ENCODE measurements at places on chromosomes 5 and 9. TPM values are rescaled to one million over a fixed set of nuclear protein-coding genes. Genes with fewer than 3 reads are reported as not detected.

- no peak overlapping the region for H3K4me3 ChIP-seq
- no peak overlapping the region for H3K27ac ChIP-seq
- H3K4me1 ChIP-seq: no peaks in the 10 kb centered on the region
- no peaks in the 10 kb centered on the region for H3K27me3 ChIP-seq
- no peaks in the 10 kb centered on the region for H3K36me3 ChIP-seq
Measured at GRCh38 chr9:115524453-115525059, 406.6 kb upstream of the TNC start.

DNA sequence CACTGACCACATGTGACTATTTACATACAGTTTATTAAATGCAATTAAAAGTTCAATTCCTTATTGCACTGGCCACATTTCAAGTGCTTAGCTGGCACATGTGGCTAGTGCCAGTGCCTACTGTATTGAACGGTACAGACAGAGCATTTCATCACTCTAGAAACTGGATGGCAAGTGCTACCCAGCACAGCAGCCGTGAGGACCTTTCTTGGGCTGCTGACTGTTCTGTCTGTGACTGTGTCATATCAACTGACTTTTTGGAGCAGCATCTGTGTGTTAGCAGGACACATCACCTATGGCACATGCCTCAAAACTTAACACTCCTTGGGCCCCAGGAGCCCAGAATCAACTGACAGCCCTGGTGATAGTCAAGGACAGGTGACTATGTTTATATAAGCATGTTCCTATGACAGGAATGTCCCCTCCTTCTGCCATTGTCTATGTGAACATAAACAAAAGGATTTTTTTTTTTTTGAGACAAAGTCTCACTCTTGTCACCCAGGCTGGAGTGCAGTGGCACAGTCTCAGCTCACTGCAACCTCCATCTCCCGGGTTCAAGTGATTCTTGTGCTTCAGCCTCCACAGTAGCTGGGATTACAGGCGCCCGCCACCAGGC, 8.9 kb downstream of the IRF1 start:
- H3K27ac ChIP-seq: no peak overlapping the region
- H3K27me3 ChIP-seq: no peaks in the 10 kb centered on the region
- no peak for DNase-seq
- no peaks in the 10 kb centered on the region for H3K4me1 ChIP-seq
- H3K4me3 ChIP-seq: no peak overlapping the region

DNA sequence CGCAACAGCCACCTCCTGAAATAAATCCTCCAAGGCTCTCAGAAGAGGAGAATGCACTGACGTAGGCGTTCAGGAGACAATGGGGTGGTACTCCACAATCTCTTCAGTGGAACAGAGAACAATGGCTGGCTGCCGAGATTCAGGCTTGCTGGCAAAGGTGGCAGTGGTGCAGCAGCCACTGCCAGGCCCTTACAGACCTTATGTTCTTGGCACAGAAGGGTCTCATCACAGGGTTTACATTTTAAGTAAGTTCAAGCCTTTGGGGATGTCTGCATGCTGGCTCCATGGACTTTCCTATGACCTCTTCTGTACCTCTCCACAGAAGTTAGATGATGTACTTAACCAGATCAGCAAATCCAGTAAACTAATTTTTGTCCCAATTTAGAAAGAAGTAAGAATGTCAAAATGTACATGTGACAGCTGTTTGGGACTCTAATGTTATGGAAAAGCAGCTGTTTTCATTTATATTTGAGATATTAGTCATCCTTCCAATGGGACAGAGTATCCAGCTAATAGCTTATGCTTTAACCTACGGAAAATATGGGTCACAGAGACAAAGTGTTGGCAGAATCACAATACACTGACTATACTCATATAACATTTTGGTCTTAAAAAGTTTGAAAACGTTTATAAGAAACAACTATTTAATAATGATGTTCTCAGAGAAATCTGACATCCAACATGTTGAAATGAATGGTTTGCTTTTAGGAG, 180.9 kb downstream of the MAPKAP1 start:
- H3K36me3 ChIP-seq: peaks cover 2% of the 10 kb centered on the region
- H3K4me3 ChIP-seq: no peak overlapping the region
- no peak for DNase-seq
- H3K27me3 ChIP-seq: no peaks in the 10 kb centered on the region
- H3K4me1 ChIP-seq: peaks cover 14% of the 10 kb centered on the region

DNA sequence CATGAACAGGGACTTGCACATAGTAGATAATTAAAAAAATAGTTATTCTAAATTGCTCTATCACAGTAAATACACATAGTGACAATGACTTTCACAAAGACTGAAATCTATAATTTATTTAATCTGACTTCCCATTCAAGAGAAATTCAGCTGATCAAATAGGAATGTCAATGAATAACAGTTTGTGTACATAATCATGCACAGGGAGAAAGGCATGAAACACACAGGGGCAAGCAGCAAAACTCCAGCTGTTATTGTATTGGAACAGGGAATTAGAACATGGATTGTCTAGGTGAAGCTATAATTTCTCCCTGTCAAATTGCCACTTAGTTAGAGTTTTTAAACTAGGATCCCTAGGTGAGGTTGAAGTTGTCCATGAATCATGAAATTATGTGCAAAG, 99.9 kb downstream of the HCN1 start:
- no peaks in the 10 kb centered on the region for H3K27me3 ChIP-seq
- DNase-seq: no peak
- no peaks in the 10 kb centered on the region for H3K36me3 ChIP-seq
- H3K4me1 ChIP-seq: no peaks in the 10 kb centered on the region
- no peak overlapping the region for H3K27ac ChIP-seq
- H3K4me3 ChIP-seq: no peak overlapping the region

DNA sequence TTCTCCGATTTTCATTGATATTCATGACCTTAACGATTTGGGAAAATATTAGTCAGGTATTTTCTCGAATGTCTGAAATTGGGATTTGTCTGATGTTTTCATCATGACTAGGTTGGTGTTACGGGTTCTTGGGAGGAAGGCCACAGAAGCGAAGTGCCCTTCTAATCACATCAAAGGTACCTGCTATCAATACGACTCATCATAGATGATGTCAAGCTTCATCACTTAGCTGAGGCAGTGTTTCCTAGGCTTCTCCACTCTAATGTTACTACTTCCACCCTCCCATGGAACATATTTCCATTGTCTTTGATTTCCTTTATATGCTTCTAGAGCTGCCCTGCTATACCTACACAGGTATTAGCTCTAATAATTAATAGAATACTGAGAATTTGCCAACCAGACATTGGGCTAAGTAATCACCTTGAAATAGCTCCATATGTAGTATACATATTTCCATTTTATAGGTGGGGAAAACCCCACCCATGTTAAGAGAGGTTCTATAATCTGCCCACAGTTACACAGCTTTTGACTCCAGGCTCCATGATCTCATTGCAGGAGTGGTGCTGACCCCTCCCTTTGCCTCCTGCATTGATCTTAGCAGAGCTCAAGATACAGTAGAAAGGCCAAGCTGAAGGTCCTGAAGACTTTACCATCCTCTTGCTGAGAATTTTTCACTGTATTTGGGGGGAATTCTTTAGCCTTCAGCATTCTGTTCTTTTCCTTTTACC, 238.6 kb upstream of the ADAMTSL1 start:
- H3K4me1 ChIP-seq: no peaks in the 10 kb centered on the region
- no peak overlapping the region for H3K4me3 ChIP-seq
- H3K27ac ChIP-seq: no peak overlapping the region
- no peak for DNase-seq
- H3K36me3 ChIP-seq: no peaks in the 10 kb centered on the region
- no peaks in the 10 kb centered on the region for H3K27me3 ChIP-seq

GRCh38 chr5:11324521-11325289, 563.7 kb upstream of the DAP start:
- DNase-seq: no peak
- H3K4me3 ChIP-seq: peak overlapping the region; percentile 32
- H3K4me1 ChIP-seq: peaks cover 55% of the 10 kb centered on the region

- peak overlapping the region; percentile 97 for H3K4me3 ChIP-seq
- H3K27me3 ChIP-seq: peaks cover 3% of the 10 kb centered on the region
- no peak for DNase-seq
Measured at GRCh38 chr9:137253717-137254623, 1.2 kb upstream of the NELFB start.

DNA sequence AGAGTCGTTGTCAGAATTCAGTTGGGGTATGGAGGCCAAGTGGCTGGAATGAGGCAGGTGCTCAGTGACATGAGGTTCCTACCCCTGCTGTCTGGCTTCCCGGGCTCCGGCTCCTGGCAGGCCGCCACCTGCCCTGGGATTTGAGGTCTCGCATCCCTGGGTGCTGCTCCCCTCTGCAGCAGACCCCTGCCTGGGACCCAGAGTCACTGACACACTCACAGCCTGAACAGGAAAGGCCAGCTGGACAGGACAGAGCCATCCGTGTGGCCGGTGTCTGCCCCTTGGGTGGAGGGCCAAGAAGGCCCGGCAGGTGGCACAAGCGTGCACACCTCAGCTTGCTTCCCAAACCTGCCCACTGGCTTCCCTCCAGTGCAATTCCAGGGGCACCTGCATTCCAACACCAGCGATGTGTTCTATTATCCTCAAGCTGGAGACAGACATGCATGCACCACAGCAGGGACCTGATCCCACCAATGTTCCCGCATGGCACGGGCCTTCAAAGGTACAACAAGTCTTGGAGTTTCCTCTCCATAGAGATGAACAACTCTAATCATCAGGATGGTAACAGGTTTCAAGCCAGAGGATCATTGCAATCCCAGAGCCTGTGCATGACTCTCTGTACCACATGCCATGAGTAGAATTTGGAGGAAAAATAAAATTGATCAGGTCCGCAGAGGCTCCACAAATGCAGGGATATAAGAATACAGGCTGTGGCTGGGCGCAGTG, 45.6 kb upstream of the RNF130 start:
- H3K36me3 ChIP-seq: no peaks in the 10 kb centered on the region
- H3K4me1 ChIP-seq: peaks cover 27% of the 10 kb centered on the region
- no peaks in the 10 kb centered on the region for H3K27me3 ChIP-seq
- peak overlapping the region; percentile 93 for H3K27ac ChIP-seq

GRCh38 chr5:39624890-39625289, 200.1 kb upstream of the DAB2 start:
- no peak overlapping the region for H3K27ac ChIP-seq
- DNase-seq: no peak
- H3K4me1 ChIP-seq: no peaks in the 10 kb centered on the region
- no peaks in the 10 kb centered on the region for H3K36me3 ChIP-seq

DNA sequence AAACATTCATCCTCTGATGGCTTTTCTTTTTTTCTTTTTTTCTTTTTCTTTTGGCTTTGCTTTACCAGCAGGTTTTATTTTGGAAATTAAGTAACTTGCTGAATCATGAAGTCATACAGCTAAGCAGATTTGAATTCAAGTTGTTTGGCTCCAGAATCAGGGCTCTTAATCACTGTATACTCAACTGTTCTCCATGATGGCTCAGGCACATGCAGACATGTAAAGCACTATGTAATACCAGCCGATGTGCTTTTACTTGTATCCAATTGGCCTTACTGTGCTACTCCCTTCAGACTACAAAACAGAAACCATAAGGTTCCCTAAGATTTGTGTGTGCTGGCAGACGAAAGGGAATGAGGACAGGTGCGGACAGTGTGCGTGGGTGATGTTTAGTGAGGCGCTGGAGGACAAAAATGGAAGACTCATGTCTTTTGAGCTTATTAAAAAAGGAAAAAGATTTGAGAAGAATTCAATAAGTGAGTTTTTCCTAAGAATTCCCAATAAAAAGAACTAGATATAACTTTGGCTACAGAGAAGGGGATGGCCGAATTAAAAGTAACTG, 44.7 kb upstream of the OTP start:
- H3K27ac ChIP-seq: no peak overlapping the region
- H3K36me3 ChIP-seq: no peaks in the 10 kb centered on the region
- no peaks in the 10 kb centered on the region for H3K27me3 ChIP-seq
- H3K4me3 ChIP-seq: no peak overlapping the region

The SNCAIP gene
- total RNA-seq: 10.2 TPM

The FAM153A gene
- not detected for total RNA-seq

The SLC36A3 gene
- total RNA-seq: not detected

The CLPTM1L gene
- total RNA-seq: 103 TPM
